ENCODE measurements at places on chromosomes 2 and 18. TPM values are rescaled to one million over a fixed set of nuclear protein-coding genes. Genes with fewer than 3 reads are reported as not detected.

- H3K36me3 ChIP-seq = peaks cover 4% of the 10 kb centered on the region
- peaks cover 42% of the 10 kb centered on the region for H3K4me1 ChIP-seq
- H3K27ac ChIP-seq = no peak overlapping the region
- no peaks in the 10 kb centered on the region for H3K27me3 ChIP-seq
Measured at GRCh38 chr2:159592441-159592840, 23.9 kb downstream of the BAZ2B start.

DNA sequence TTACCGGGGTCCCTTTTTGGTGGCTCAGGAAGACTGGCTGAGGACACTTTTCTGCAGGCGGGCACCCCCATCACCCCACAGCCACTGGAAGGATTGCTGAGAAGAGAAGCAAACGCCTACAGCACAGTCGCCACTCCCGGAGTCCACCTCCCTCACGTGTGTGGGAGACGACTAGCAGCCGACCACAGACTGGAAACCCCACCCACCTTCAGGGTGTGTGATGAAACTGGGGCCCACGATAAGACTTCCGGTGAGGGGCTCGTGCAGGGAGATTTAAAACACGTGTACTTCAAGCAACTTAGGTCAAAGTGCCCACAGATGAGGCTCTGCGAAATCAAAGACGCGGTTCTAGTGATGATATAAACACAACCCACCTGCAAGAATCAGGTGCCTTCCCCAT lies 26.3 kb downstream of the MBP start:
- peaks cover 73% of the 10 kb centered on the region for H3K4me1 ChIP-seq
- peaks cover 15% of the 10 kb centered on the region for H3K36me3 ChIP-seq
- H3K27ac ChIP-seq = no peak overlapping the region
- no peak for DNase-seq
- no peak overlapping the region for H3K4me3 ChIP-seq

DNA sequence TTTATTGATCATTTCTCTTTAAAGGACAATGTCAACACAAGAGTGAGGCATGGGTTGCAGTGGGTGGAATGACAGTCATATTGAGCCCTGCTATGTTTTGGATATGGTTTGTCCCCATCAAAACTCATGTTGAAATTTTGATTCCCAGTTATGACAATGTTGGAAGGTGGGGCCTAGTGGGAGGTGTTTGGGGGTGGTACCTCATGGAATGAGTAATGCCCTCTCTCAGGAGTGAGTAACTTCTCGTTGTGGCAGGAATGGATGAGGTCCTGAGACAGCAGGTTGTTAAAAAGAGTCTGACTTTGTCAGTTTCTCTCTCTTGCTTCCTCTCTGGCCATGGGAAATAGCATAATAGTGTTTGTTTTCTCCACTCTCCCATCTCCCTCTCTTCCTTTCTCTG lies 345.3 kb downstream of the DCC start:
- H3K27me3 ChIP-seq = no peaks in the 10 kb centered on the region
- H3K4me1 ChIP-seq = no peaks in the 10 kb centered on the region
- no peaks in the 10 kb centered on the region for H3K36me3 ChIP-seq
- no peak overlapping the region for H3K27ac ChIP-seq
- no peak for DNase-seq

DNA sequence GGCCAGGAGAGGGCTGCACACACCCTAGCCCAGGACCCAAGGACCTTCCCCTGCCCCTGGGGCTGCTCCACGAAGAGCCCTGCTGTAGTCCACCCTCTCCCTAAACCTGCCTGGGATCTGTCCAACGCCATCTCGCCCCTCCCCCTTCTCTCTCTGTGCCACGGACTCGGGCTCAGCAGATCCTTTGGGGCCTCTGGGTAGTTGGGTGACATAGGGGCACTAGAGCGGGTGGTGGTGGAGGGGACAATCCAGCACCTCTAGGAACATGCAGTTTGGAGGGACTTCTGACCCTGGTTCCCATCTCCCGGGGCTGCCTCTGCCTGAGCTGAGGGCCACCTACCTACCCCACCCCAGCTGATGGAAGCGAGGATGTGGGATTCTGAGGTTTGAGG lies 7.3 kb upstream of the CRYBA2 start:
- peaks cover 63% of the 10 kb centered on the region for H3K4me1 ChIP-seq
- H3K27ac ChIP-seq = peak overlapping the region; percentile 88
- peak overlapping the region; percentile 35 for H3K4me3 ChIP-seq
- H3K27me3 ChIP-seq = peaks cover 100% of the 10 kb centered on the region
- DNase-seq = peak; percentile 44

GRCh38 chr2:235533616-235534385 lies 40.0 kb downstream of the AGAP1 start:
- no peaks in the 10 kb centered on the region for H3K27me3 ChIP-seq
- no peak overlapping the region for H3K27ac ChIP-seq
- H3K4me3 ChIP-seq = no peak overlapping the region
- DNase-seq = no peak
- H3K36me3 ChIP-seq = no peaks in the 10 kb centered on the region

- peak; percentile 40 for DNase-seq
- no peak overlapping the region for H3K4me3 ChIP-seq
- no peak overlapping the region for H3K27ac ChIP-seq
Measured at GRCh38 chr18:6885992-6886796, 156.7 kb downstream of the ARHGAP28 start.

GRCh38 chr2:74572178-74572925 lies 17.8 kb downstream of the DOK1 start:
- no peak overlapping the region for H3K27ac ChIP-seq
- no peaks in the 10 kb centered on the region for H3K4me1 ChIP-seq
- no peak for DNase-seq
- H3K27me3 ChIP-seq = no peaks in the 10 kb centered on the region
- no peak overlapping the region for H3K4me3 ChIP-seq

DNA sequence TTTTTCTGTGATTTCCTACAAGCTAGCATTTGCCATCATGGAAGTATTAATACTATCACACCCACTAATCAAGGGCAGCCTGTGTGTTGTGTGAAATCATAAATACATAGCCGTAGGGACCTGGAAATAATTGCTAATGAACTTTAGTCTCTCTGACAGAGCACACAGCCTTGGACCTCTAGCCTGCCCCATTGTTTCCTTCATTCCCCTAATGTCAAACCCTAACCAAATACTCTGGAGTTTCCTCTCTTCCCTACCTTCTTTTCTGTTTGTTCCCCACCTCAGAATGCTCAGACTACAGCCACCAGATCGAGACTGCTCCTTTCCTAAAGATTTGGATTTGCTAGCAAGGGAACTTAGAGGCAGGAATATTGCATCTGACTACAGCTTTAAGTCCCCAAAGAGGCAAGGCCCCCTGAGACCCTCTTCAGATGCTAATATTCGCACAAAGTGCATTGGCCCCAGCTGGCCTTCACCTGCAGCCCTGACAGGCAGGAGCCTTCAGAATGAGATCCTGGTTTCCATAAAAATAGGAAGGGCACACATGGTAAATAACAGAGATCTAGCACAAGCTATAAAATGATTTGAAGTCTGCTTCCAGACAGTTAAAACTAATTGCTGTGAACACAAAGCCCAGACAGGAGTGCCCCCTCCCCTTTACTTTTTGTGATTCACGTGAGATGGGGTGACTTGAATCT lies 279.2 kb upstream of the DCC start:
- no peak overlapping the region for H3K4me3 ChIP-seq
- H3K4me1 ChIP-seq = no peaks in the 10 kb centered on the region
- no peaks in the 10 kb centered on the region for H3K27me3 ChIP-seq
- H3K36me3 ChIP-seq = no peaks in the 10 kb centered on the region

GRCh38 chr18:37544217-37544616 lies 21.4 kb downstream of the CELF4 start:
- H3K36me3 ChIP-seq = no peaks in the 10 kb centered on the region
- H3K4me1 ChIP-seq = no peaks in the 10 kb centered on the region
- no peak overlapping the region for H3K4me3 ChIP-seq
- no peak for DNase-seq
- no peaks in the 10 kb centered on the region for H3K27me3 ChIP-seq

GRCh38 chr18:13889671-13890070 lies 25.7 kb downstream of the MC2R start:
- H3K27me3 ChIP-seq = no peaks in the 10 kb centered on the region
- no peak overlapping the region for H3K27ac ChIP-seq

GRCh38 chr2:224309176-224309575 lies 92.7 kb downstream of the FAM124B start:
- H3K27me3 ChIP-seq = no peaks in the 10 kb centered on the region
- DNase-seq = no peak
- no peaks in the 10 kb centered on the region for H3K36me3 ChIP-seq
- no peaks in the 10 kb centered on the region for H3K4me1 ChIP-seq
- H3K4me3 ChIP-seq = no peak overlapping the region

GRCh38 chr2:197310271-197310985 lies at the start of gene ANKRD44:
Gene ANKRD44 (minus strand): TSS chr2:197310780. CDS start chr2:197310604, 176 bp downstream.
- H3K4me1 ChIP-seq = peaks cover 59% of the 10 kb centered on the region
- H3K27ac ChIP-seq = peak within 1 kb of the TSS; percentile 90
- no peaks in the 10 kb centered on the region for H3K27me3 ChIP-seq
- peak; percentile 96 for DNase-seq
- H3K36me3 ChIP-seq = no peaks in the 10 kb centered on the region

DNA sequence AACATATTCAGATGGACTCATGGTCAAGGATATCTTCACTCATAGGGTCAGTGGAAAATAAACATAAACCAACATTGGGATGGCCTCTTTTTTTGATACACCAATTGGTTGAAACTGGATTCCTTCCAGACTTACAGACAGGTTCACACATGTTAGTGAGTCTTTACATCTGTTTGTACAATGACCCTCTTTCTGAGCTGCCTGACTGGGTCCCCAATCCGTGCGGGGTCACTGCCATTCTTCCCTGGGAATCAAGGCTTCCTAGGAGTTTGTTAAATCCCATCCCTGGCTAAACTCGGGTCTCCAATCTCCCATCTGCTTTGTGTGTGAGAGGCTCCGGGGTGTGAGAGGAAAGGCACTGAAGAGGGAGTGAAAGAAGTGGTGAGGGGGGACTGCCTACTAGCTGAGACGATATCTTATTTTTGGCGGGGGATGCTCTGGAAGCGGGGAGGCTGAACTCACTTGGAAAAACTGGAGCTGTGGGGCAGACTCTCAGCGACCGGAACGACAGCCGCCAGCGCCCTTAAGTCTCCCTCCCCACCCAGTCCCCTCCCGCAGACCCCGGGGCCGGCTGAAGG lies 487 bp downstream of the STARD6 start:
- peak overlapping the region; percentile 79 for H3K4me3 ChIP-seq
- H3K27ac ChIP-seq = peak overlapping the region; percentile 72
- H3K4me1 ChIP-seq = no peaks in the 10 kb centered on the region
- H3K27me3 ChIP-seq = peaks cover 4% of the 10 kb centered on the region
- H3K36me3 ChIP-seq = no peaks in the 10 kb centered on the region

GRCh38 chr2:128374001-128374710 lies 55.5 kb upstream of the HS6ST1 start:
- H3K36me3 ChIP-seq = no peaks in the 10 kb centered on the region
- no peaks in the 10 kb centered on the region for H3K27me3 ChIP-seq
- peak overlapping the region; percentile 51 for H3K27ac ChIP-seq
- no peak overlapping the region for H3K4me3 ChIP-seq

DNA sequence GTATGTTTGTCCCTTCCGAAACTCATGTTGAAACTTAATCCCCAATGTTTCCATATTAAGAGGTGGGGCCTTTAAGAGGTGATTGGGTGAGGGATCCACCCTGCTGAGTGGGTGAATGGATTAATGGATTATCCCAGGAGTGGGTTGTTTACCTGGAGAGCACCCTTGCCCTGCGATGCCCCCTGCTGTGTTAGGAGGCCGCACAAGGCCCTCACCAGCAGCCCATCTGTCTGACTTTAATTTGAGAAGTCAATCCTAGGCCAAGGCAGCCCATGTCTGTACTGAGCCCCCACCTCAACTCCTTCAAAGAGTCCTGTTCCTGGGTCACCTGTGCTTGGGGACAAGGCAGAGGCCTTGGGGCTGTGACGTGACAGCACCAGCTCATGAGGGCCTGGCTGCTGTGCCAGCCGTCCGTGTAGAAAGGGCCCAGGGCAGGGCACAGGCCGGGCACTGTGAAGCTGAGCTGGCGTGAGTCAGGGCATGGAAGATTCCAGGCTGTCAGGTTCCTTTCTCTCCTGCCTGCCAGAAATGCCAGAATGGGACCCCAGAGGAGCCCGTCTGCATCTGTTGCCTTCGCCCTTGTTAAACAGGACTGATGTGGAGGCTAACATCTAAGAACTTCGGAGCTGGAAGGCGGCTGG lies 21.3 kb upstream of the TAF1B start:
- no peak overlapping the region for H3K4me3 ChIP-seq
- H3K36me3 ChIP-seq = no peaks in the 10 kb centered on the region
- H3K27ac ChIP-seq = no peak overlapping the region
- H3K27me3 ChIP-seq = no peaks in the 10 kb centered on the region
- no peaks in the 10 kb centered on the region for H3K4me1 ChIP-seq
- DNase-seq = no peak

CERKL gene
- 1.3 TPM for total RNA-seq

LIMS4 gene
- not detected for total RNA-seq

BOLL gene
- total RNA-seq = not detected

KLHL30 gene
- not detected for total RNA-seq

DSC1 gene
- total RNA-seq = not detected

C2orf66 gene
- total RNA-seq = not detected

MROH2A gene
- total RNA-seq = 4.0 TPM

CFC1 gene
- 7.8 TPM for total RNA-seq

PMAIP1 gene
- 3.1 TPM for total RNA-seq

CNTNAP5 gene
- not detected for total RNA-seq

Measured in stomach (tissue), 19 donors.